ENCODE measurements at places on chromosomes 13 and 19.

- DNase-seq = no peak
Observed at GRCh38 chr13:25819856-25820530, 231.8 kb downstream of the SHISA2 start.

- no peak for DNase-seq
Observed at GRCh38 chr13:92781965-92782690, 444.5 kb upstream of the GPC6 start.

DNA sequence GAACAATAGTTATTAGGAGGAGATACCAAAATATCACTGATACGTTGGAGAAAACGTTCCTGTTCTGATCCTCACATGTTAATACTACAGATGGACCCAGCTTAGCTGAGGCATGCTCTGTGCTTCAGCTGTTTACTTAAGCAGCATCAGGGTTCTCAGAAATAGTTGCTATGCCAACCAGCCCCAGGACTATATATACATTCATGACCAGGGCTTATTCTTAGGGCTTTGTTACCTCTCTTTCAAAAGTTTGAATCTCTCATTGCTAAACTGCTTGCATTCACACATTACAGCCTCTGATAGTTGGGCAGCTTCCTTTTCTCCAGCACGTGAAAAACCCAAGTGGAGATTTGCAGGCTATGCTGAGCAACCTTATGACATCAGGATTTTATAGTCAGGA lies 800.4 kb downstream of the DIAPH3 start:
- DNase-seq = no peak

DNA sequence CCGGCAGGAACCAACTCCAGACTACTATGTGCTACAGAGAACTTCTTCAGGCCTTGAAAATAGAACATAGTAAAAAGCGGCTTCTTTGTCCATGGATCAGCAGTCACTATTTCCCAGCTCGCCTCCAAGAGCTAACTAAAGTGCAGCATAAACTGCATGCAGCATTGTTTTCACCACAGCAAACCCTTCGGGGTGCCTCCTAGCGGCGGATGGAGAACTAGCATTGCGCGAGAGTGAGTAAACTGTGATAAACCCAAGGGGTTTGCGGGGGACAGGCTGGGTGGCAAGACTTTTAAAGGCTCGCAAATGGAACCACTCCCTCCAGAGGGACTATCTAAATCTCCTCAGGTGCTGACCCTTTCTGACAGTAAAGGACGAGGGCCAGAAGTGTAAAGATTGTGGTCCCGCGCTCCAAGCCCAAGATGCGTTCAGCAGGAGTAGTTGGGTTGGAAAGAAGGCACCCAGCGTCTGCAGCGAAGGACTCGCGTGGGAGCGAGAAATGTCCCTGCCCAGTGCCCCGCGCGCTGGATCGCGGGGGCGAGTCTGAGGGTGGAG lies 21.5 kb upstream of the SGCG start:
- DNase-seq = no peak

GRCh38 chr13:93118081-93118615 lies 108.5 kb upstream of the GPC6 start:
- DNase-seq = no peak

DNA sequence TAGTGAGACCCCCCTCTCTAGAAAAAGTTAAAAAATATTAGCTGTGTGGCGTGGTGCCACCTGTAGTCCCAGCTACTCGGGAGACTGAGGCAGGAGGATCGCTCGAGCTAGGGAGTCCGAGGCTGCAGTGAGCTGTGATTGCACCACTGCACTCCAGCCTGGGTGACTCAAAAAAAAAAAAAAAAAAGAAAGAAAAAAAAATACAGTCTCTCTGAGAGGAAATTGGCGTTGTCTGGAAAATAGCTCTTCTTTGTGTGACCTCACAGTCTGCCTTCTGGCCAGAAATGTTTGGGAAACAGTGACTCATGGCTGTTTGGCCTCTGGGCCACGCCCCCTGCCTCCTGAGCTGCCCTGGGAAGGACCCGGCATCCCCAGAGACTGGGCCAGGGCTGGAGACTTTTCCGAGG lies 10.7 kb downstream of the MARCHF2 start:
- no peak for DNase-seq

- no peak for DNase-seq
Observed at GRCh38 chr19:275000-275399, 16.2 kb downstream of the PLPP2 start.

DNA sequence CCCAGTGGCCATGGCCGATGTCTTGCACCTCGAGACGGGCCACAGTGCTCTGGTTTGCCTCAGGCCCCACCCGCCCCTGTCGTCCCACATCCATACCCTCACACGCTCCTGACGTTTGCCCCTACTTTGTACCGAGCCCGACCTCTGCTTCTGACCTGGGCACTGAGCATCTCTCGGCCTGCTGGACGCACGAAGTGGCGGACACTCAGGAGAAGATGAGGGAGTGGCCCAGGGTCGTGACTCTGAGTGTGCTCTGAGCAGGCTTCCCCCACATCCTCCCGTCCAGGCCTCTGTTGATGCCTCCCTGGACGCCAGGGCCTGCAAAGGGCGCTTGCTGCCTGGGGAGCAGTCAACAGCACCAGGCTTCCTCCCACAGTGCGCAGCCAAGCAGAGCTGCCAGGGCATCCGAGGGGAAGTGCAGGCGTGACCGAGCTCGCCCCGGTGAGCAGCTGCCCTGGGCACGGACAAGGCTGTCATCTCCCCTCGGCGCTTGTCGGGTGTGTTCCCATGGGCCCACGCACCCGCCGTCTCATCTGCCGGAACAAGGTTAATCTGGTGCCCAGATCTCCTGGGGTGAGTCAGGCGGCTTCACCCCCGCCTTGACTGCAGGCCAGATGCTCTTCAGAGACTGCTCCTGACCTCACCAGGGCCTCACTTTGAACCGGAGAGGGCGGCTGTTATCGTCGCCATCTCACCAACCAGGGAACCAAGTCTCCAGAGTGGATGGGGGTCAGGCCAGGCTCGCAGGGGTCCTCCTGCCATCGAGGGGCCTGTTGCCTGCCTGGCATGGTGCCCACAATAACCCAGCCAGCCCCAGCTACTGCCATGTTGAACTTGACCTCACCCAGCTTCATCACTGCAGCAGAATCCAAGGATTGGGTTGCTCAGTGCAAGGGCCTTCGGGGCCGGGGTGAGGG lies 27.2 kb downstream of the COMP start:
- DNase-seq = peak; percentile 84

DNA sequence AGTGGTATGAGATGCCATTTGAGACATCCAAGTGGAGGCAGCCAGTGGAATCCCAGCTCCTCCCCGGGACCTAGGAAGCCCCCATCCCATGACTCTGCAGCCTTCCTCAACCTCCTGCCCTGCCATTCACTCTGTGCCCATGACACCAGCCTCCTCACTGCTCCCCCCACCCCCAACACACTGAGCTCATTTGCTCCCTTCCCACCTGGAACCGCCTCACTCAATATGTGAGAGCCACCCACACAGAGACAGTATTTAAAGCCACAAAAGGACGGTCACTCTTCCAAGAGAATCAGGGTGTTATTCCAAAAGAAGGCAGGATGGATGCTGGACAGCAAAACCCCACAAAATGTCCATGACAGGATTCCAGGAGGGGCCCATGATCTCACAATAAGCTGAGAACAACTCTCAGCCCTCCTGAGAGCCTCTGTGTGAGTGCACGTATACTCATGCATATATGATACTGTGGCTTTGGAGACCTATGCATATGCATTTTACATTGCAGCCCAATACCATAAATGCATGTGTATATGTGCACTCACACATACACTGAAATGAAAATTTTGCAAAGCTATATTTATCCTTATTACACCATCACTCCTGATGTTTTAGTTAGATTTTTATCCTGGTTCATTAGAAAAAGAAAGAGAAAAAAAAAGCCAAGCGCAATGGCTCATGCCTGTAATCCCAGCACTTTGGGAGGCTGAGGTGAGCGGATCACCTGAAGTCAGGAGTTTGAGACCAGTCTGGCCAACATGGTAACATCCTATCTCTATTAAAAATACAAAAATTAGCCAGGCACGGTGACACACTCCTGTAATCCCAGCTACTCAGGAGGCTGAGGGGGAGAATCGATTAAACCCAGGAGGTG lies 10.8 kb upstream of the RANBP3 start:
- no peak for DNase-seq

- no peak for DNase-seq
Observed at GRCh38 chr13:48514793-48515192, 18.1 kb downstream of the RCBTB2 start.

DNA sequence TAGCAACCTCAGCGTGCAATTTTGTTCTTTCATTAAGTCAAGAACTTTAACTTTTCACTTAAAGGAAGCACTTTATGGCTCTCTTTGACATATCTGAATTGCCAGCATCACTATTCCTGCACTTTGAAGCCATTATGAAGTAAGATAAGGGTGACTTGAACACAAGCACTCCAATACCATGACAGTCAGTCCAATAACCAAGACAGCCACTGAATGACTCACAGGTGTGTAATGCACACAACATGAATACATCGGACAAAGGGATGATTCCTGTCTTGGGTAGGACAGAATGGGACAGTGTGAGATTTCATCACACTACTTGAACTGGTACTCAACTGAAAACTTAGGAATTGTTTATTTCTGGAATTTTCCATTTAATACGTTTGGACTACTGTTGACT lies 233.7 kb upstream of the IPO5 start:
- no peak for DNase-seq

GRCh38 chr19:4660181-4660791 lies 9.9 kb downstream of the MYDGF start:
- DNase-seq = no peak

DNA sequence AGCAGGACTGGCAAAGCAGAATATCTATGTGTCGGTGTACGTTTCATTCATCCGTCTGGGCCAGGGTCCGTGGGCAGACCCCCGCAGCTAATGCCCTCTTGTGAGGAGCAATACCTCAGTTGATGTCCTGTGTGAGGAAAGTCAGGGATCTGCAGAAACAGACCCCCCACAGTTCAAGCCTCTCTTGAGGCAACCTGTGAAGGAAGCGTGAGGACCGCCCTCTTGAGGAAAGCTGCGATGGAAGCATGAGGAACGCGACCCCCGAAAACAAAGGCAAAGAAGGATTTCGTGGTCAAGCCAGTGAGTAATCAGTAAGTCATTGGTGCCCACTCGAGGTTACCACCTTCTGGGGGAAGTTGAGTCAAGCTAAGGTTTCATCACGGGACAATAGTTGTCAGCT lies 20.9 kb upstream of the ZNF83 start:
- DNase-seq = no peak

GRCh38 chr19:38252941-38253691 lies 3.1 kb downstream of the PPP1R14A start:
- DNase-seq = no peak

DNA sequence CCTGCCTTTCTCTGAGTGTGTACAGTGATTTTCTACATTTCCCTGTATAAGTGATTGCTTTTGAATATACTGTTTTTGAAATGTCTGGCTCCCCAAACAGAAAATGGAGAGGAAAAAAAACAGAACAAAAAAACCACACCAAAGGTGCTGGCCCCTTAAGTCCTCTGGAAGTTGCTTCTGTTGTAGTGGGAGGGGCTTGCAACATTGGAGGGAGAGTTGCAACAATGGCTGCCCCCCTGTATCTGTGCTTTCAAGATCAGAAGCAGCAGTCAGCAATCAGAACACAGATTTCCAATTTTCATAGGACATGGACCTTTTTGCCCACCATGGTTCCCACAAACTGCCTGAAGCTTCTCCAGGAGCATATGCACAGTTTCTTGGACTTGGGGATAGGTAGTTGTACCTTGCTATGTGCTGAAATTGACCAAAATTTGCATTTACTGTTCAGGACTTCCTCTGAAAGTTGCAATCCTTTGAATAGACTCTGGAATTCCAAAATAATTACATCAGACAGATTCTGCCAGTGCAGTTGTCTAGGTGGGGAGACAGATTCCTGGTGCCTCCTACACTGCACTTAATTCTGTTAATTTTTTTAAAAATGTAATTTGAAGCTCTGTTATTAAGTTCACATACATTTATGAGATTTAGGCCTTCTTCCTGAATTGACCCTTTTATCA lies 13.8 kb downstream of the BIVM start:
- no peak for DNase-seq

DNA sequence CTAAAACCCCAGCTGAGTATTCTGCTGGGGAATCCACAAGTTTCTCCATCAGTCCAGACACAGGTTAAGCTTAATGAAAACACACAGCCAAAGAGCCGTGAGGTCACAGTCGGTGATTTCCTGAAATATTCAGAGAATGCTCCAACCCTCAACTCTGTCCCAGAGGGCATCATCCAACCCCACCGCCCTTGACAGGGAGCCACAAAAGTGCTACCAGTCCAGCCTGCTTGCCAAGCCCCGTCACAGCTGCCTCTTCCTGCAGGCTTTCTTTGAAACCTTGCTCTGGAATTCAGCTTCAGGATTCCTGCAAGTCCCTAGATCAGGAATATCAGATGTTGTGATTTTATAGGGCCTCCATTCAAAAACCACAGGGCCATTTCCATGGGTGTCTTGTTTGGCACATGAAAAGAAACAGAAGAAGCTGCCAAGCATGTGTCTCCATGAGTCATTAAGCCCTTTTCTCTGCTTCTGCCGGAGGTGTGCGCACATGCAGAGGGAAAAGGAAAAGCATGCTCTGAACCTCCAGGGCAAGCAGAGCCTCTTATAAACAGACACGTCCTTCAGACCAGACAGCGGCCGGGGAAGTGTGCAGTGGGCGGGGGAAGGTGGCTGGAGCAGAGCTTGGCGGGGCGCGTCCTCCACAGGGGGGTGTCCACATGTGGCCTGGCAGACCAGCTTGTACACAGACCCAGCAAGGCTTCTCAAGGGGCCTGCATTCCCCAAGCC lies 164.7 kb downstream of the KATNAL1 start:
- peak; percentile 83 for DNase-seq

GRCh38 chr19:39167461-39168257 lies 29.1 kb upstream of the NCCRP1 start:
- DNase-seq = no peak

GRCh38 chr13:110006304-110006703 lies 219.9 kb upstream of the IRS2 start:
- DNase-seq = peak; percentile 46

GRCh38 chr19:17784201-17785008 lies 10.5 kb upstream of the B3GNT3 start:
- no peak for DNase-seq
